ENCODE measurements at places on chromosomes 11 and 22. TPM values are rescaled to one million over a fixed set of nuclear protein-coding genes. Genes with fewer than 3 reads are reported as not detected.

The CDKN1C gene
- total RNA-seq = 13.7 TPM

The AHNAK gene
- total RNA-seq = 598 TPM

The SCT gene
- total RNA-seq = not detected

The BLID gene
- total RNA-seq = 22.6 TPM

The SCN2B gene
- total RNA-seq = not detected

All from uterine smooth muscle cell (primary cell).